Neural progenitor cell (in vitro differentiated cells): ENCODE measurements at places on chromosomes 16 and 17. TPM values are rescaled to one million over a fixed set of nuclear protein-coding genes. Genes with fewer than 3 reads are reported as not detected.

DNA sequence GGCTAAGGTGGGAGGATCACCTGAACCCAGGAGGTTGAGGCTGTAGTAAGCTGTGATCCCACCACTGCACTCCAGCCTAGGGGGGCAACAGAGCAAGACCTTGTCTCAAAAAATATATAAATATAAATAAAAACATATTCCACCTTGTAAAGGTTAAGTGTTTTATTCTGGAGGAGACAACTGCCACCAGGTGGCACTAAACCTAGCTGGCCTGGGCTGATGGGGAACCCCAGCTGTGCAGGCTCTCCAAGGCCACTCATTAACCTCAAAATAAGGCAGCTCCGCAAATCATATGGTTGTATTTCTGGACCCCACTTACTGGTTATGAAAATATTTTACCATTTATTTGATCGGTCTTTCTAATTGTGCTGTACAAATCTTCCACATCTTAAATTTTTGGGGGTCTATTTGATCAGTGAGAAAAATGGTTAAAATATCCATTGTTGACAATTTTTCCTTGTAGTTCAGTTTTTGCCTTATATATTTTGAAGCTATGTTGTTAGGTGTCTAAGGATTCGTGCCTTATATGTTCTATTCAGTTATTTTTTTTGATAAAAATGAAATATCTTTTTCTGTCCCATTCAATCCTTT lies 8.5 kb upstream of the ICAM2 start:
- no peaks in the 10 kb centered on the region for H3K36me3 ChIP-seq
- H3K4me3 ChIP-seq: no peak overlapping the region
- H3K4me1 ChIP-seq: no peaks in the 10 kb centered on the region
- no peak overlapping the region for H3K27ac ChIP-seq

DNA sequence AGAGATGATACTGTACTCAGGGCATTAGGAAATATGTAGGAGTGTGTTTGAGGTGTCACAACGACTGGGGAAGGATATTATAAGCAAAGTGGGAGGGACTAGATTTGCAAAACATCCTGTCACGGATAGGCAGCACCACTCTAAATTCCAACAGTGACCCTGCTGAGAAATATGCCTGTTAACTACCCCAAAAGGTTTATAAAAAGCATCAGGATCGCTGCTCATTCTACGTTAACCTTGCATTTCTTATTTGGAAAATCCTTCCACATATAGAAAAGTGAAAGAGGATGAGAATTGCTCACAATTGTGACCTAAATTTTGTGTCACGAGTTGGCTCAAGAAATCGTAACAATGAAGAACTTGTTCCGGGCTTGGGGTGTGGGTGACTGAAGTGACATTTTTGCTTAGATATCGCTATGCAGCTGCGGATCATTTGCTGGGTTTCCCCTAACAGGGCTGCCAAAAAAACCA lies 51.6 kb downstream of the N4BP1 start:
- peaks cover 13% of the 10 kb centered on the region for H3K36me3 ChIP-seq
- no peaks in the 10 kb centered on the region for H3K27me3 ChIP-seq
- H3K4me1 ChIP-seq: peaks cover 12% of the 10 kb centered on the region
- DNase-seq: no peak
- H3K27ac ChIP-seq: no peak overlapping the region

DNA sequence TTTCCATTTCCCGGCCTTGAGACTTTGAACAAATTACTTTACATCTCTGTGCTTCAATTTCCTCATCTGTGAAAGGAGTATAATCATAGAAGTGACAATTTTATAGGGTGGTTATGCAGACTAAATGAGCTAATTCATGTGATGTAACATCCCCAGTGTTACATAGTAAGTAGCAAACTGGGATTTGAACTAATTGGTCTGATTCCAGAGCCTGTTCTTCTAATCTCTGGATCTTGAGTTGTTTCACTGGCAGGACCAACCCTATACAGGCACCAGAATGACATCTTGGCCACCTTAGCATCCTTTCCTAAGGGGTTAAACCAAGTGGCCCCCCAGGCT lies 77.7 kb downstream of the AATF start:
- no peak overlapping the region for H3K4me3 ChIP-seq
- DNase-seq: no peak
- H3K27ac ChIP-seq: no peak overlapping the region

The CEP295NL gene
- total RNA-seq: 0.28 and 0.39 TPM in 2 replicates

GRCh38 chr16:14325502-14326401 lies 254.6 kb downstream of the MRTFB start:
- no peak overlapping the region for H3K4me3 ChIP-seq
- H3K27me3 ChIP-seq: no peaks in the 10 kb centered on the region
- DNase-seq: peak; percentile 45
- H3K36me3 ChIP-seq: no peaks in the 10 kb centered on the region

DNA sequence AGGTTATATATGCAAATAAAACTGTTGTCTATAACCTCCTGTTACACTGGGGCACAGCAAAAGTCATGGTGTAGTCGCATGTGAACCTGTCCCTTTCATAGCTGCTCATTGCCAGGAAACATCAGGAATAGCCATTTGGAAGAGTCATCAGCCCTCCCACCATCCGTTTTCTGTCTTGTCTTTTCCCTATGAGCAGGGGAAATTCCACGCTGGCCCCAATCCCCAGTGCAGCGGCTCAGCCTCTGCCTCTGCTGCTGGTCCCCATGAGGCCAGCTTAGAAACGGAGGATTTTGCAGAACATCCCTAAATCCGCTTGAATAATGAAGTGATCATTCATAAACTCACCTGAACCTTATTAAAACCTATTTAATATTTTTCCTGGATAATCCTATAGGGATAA lies 10.5 kb downstream of the MAPT start:
- no peak overlapping the region for H3K4me3 ChIP-seq
- no peak overlapping the region for H3K27ac ChIP-seq
- H3K36me3 ChIP-seq: no peaks in the 10 kb centered on the region
- H3K4me1 ChIP-seq: peaks cover 19% of the 10 kb centered on the region
- H3K27me3 ChIP-seq: peaks cover 72% of the 10 kb centered on the region

The CTRB1 gene
- not detected in 2 replicates for total RNA-seq

DNA sequence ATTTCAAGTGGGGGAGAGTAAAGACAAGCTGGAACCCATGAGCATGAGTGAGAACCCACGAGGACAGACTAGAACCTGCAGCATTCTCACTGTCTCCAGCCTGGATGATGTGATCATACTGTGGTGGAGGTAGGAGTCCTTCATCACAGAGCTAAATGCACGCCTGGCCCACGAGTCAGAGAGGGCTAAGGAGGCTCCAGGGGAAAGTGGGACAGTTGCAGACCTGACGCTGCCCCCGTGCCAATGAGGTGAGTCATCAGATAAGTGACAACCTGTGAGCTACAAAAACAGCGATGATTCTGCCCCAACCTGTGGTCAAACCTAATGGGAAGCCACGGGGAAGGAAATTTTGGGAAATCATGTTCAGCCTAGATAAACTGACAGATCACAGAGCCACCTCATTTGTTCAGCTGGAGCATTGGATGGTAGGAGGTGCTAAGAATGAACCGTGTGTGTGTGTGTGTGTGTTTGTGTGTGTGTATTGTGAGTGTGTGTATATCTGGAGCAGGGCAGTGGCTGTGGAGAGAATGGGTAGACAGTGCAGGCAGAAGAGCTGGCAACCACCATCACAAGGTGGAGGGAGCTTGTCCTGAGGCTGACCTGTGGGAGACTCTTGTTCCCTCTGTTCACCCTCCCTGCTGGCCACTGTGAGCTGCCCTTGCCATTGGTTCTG lies 131.8 kb downstream of the UTP18 start:
- no peaks in the 10 kb centered on the region for H3K27me3 ChIP-seq
- no peaks in the 10 kb centered on the region for H3K4me1 ChIP-seq
- no peak for DNase-seq
- no peak overlapping the region for H3K4me3 ChIP-seq

GRCh38 chr17:6927290-6928126 lies 68.3 kb upstream of the ALOX12 start:
- H3K36me3 ChIP-seq: no peaks in the 10 kb centered on the region
- no peak overlapping the region for H3K4me3 ChIP-seq
- H3K27me3 ChIP-seq: peaks cover 9% of the 10 kb centered on the region
- no peaks in the 10 kb centered on the region for H3K4me1 ChIP-seq
- no peak for DNase-seq
